ENCODE measurements at places on chromosomes 12 and 14.

GRCh38 chr12:3837049-3837448, 36.1 kb downstream of the PARP11 start:
- DNase-seq, result no peak

DNA sequence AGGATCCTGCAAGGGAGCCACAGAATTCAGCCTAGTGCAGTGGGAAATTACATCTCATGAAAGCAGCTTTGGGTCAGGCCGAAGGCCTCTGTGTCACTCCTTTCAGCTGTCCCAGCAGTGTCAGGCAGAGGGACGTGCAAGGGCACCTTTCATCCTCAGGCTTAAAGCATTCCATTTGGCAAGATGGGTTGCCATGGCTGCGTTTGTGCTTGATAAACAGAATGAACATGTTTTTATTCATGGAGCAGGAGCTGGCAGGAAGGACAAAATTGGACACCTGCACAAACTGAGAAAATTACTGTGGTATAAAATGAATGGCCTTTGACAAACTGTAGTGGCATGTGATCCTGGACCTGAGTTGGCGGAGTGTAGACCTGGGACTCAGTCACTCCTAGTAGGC, 29.4 kb downstream of the ACAD10 start:
- DNase-seq, result peak; percentile 49

GRCh38 chr12:128316973-128317526, 50.1 kb downstream of the TMEM132C start:
- DNase-seq, result no peak

DNA sequence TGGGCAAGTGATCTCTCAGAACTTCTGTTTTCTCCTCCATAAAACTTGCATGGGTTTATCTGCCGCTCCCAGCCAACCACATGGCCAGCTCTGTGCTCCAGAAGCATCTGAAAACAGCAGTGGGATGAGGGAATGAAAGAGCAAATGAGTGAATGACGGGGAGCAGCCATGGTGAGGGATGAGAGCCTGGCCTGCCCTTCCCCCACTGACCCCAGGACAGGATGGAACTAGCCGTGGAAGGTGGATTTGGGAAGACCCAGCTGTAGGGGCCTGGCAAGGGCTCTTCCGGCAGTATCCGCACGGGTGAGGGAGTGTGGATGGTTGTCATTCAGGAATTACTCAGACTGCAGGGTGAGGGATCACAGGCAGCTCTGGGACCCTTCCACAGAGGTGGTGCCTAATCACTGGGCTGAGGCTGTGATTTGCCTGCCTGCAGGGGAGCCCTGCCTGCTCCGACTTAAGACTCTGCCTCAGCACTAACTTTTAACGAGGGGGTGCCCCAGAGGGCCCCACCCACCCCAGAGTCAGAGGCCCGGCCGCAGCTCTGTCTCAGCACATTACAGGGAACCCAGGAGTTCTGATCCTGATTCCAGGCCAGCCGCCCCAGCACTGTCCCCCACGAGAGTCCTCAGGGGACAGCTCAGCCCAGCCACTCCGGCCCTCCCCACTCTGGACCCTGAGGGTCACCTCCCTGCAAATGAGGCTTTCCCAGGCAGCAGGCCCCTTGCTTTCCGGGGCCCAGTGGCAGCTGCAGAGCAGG, 136.8 kb upstream of the C14orf180 start:
- DNase-seq, result no peak

DNA sequence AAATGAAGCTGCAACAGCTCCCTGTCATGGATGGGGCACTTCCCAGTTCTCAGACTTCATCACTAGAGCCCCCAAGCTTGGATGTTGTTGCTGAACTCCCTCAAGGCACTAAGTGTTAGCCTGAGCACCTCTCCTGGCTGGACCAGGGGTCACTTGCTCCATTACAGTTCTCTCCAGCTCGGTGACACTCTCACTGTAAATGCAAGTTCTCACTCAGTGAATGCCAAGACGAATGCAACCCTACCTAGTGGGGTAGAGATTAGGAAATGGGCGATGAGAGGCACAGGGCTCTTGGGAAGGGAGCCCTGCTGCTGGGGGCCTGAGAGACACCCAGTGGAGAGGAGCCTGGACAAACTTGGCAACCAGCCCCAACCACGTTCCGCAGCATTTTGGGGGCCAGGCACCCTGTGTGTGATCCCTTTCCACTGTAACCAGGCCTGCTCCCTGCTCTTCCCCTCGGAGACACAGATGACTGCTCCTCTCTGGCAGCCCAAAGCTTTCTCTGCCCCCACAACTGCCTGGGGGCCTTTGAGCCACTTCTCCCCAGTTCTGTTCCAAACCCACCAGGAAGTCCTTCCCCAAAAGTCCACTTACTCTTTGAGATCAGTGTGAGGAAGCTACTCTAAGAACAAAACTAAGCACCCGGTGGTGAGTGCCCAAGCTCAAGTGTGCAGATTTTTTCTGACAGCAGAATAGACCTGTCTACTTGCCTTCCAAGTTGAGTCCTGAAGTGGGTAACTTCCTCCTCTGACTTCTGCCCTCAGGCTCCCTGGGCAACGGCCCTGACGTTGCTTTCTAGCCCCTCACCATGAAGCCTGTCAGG, 8.0 kb upstream of the SELPLG start:
- no peak for DNase-seq

- no peak for DNase-seq
Observed at GRCh38 chr14:63387711-63388110, 69.0 kb upstream of the GPHB5 start.

- no peak for DNase-seq
Observed at GRCh38 chr12:88935856-88936255, 355.6 kb upstream of the KITLG start.

DNA sequence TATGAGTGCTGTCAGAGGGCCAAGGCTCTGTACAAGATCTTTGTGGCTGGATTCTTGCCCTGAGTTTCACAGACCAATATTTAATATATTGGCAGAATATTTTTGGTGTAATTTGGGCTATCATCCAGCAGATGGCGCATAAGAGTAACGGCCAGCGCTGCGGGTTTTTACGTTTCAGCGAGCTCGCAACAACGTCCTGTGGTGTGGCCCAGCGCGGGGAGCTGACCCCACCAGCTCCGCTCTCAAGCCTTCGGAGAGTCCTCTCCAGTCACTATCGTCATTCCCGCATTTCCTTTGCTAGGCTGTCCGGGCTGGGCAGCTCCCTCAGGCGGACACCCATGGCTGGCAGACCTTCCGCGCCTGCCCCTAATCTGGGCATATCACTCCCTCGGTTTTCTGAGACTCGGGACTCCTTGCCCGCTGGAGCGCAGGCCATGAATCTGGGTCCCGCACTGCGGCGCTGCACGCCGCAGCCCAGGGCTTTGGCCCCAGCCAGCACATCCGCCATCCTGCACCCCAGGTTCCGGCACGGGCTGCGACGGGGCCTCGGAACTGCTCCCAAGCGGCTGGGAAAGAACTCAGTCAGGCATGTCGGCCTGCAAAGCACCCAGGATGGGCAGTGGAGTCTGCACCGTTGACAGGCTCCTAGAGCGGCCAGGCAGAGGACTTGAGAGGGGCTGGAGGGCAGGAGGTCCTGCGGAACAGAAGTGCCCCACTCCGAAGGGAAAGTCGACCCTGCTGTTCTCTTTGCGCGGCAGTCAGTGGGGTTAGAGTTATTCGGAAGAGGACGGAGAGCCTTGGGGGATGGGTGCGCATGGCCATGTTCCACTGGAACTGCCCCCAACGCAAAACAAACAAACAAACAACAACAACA, 18.4 kb downstream of the OLR1 start:
- no peak for DNase-seq

DNA sequence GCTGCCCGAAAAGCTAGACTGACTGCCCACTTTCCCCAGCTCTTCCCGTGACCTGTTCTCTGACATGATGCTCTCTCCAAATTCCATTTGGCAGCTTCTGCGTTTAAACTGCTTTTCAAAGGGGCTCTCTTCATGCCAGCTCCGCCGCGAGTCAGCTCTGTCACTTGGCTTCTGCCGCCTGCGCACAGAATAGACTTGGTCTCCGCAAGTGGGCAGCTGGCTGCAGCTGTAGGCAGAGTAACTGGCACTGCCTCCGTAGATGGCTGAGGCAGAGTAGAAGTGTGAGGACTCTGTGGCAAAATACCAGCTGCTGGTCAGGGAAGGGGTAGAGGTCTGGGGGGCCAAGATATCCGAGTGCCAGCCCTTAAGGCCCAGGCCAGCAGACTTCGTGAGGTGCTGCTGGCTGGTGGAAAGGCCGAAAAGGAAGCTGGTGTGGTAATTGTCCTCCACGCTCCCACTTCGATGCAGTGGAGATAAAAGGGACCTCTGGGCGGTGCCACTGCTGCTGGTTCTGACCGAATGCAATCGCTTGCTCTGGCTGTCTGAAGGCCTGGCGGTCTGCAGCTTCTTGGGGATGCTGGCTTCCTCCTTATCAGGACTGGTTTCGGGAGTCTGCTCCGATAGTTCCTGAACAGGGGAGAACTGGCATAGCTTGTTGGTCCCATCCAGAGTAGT, 85.7 kb downstream of the DUSP16 start:
- DNase-seq, result no peak

DNA sequence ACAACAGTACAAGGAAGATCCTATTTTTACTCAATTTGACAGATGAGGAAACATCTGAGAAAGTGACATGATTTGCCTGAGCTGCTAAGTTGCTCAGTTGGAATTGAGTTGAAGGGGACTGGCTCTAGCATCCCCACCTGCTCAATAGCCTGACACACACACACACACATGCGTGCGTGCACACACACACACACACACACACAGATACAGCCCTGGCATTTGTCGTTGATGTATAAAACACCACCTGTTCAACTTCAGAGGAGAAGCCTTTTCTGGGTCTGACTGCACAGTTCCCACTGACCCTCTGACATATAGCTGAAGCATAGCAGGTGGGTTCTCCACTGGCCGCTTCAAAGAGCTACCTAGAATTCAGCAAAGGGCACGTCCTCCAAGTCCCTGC, 1045.9 kb downstream of the VRK1 start:
- DNase-seq, result no peak

- DNase-seq, result no peak
Observed at GRCh38 chr12:47207340-47207717, 127.6 kb upstream of the AMIGO2 start.

GRCh38 chr14:86604561-86604960, 1074.6 kb downstream of the FLRT2 start:
- DNase-seq, result no peak

GRCh38 chr14:34243001-34243400, 219.0 kb downstream of the SPTSSA start:
- DNase-seq, result no peak

DNA sequence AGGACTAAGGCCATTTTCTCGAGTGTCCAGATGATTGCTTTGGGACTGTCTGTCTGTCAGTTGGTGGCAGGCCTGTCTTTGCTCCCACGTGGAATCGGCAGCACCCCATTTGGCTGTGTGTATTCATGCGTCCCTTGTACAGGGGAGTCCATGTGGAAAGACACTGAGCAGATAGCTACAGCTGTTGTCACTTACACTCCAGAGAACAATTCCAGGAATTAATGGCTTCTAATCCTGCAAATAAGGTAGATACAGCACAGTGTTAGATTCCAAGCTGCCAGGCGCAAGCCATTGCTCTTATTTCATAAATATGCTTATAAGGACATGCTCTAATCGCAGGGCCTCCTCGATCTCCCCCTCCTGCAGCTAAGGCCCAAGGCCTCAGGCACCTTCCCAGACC, 208.8 kb downstream of the VRK1 start:
- DNase-seq, result no peak

GRCh38 chr12:105279460-105280056, 43.6 kb upstream of the APPL2 start:
- DNase-seq, result peak; percentile 73

DNA sequence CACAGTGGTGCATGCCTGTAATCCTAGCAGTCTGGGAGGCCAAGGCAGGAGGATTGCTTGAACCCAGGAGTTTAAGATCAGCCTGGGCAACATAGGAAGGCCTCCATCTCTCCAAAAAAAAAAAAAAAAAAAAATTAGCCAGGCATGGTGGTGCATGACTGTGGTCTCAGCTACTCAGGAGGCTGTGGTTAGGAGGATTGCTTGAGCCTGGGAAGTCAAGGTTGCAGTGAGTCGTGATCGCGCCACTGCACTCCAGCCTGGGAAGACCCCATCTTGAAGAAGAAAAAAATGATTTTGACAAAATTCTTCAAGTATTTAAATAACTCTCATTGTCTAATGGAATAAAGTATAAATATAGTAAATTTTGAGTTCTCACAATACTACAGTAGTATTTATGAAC, 219.2 kb upstream of the SSTR1 start:
- no peak for DNase-seq

DNA sequence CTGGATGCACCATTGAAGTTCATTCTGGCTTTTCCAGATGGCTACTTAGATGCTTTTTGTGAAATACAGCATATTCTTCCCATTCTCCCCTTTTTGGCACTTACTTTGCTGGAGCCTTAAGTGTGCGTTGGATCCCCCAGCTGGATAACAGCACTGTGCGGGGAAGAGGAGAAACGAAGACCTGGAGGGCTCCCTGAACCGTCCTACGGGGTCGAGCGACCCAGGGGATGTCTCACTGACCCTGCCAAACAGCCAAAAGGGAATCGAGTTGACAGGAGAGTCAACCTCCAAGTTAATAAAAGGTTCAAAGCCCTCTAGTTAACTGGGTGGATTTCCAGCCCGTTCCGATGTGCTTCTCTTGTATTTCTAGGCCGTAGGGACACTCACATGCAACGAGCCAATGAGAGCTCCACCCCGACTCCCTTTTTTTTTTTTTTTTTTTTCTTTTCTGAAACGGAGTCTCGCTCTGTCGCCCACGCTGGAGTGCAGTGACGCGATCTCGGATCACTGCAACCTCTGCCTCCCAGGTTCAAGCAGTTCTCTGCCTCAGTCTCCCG, 1.0 kb upstream of the CAMKK2 start:
- peak; percentile 26 for DNase-seq

GRCh38 chr14:88227693-88228092, 95.4 kb downstream of the KCNK10 start:
- no peak for DNase-seq

- DNase-seq, result no peak
Observed at GRCh38 chr14:98931911-98932310, 340.1 kb downstream of the BCL11B start.

- DNase-seq, result no peak
Observed at GRCh38 chr14:100246809-100247428, 8.0 kb downstream of the YY1 start.

DNA sequence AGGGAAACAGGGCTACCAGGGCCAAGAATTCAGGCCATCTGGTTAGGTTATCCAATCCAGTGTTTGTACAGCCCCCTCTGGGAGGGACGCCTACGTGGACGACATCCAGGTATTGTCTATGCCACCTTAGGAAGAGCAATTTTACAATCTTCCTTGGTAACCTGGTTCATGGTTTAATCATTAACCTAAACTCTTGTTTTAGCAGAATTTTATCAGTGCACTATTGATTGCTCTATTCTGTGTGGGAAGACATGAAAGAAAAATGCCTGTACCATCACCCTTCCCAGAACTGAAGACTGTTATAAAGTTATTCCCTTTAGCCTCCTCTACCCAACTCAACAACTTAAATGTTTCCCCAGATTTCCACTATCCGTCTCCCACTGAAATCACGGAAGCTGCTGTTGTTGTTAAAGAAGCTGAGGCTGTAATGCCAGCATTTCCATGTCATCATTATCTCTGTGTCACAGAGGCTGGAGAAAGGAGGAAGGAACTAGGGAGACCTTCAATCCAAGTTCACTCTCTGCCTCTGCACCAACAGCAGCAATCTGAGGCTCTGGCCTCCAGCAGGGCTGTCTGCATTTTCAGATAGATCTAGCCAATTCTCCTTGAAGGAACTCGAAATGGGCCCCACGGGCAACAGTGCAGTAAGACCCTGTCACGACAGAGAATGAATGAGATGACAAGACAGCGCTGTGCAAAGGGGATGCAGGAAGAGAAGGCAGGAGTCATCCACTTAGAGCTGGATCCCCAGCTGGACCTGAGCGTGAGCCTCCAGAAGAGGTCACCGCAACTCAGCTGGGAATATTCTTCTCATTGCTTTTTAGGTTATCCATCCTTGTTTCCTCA, 183.4 kb upstream of the GZMB start:
- no peak for DNase-seq

- no peak for DNase-seq
Observed at GRCh38 chr14:75822522-75823141, 159.2 kb downstream of the TGFB3 start.
